Activated T-helper 2 cell treated with anti-CD3 and anti-CD28 coated beads, Interferon-gamma antibody, Interleukin-2, Interleukin-4, amounts not matched to agents 10 μg/mL and 5 μg/mL and 100 μg/mL, durations not matched to agents 14 hours and 24 hours and 36 hours (primary cell): ENCODE measurements at places on chromosomes 16 and 17. TPM values are rescaled to one million over a fixed set of nuclear protein-coding genes. Genes with fewer than 3 reads are reported as not detected.

- no peak for DNase-seq
These were observed 33.3 kb upstream of the RGS9 start for GRCh38 chr17:65103896-65104295.

- DNase-seq: no peak
These were observed 675.3 kb downstream of the MAF start for GRCh38 chr16:78925083-78925767.

DNA sequence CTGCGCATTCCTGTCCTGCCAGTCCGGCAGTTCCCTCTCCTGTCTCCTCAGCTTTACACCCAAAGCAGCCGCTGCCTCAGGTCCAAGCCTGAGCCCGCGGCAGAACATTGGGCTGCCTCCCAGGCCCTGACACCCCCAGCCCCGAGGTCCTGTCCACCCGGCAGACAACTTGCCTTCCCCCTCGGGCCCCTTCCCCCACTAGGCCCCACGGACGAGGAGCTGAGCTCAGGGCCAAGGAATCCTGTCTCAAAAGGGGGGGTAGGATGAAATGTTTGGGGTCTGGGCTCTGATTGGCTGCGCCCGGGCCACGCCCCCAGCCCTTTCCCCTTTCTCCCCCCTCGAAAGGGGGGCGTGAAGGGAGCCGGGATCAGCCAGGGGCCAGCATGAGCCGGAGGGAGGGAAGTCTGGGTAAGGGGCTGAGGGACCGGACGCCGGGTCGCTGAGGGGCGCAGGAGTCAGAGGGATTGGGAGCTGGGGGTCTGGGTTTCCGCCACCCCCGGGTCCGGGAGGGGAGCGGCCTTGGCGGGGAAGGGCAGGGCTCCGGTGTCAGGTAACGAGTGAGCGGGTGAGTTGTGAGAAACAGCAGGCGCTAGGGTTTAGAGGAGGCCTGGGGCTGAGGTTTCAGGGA is at the start of gene CTF1:
TSS of gene CTF1 (plus strand) at position 354 of the 628 bp plus-strand sequence. CDS start at position 384, 30 bp downstream.
- no peak for DNase-seq

DNA sequence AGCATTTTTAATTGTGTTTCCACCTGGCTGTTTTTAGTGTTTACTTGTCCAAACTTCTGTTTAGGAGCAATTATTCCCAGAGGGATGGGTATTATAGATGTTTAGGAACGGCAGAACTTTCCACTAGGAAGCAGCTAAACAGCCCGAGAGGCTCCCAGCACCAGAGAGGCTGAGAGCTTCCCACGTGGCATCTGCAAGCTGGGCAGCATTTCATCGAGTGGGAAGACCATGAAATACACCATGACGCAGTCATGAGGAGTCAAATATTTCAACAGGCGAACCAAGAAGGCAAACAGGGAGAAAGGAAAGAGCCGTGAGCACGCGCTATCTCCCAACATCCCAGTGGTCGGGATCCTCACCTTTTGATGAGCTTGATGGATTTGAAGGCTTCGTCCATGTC is 24.1 kb downstream of the TMEM204 start:
- DNase-seq: no peak

DNA sequence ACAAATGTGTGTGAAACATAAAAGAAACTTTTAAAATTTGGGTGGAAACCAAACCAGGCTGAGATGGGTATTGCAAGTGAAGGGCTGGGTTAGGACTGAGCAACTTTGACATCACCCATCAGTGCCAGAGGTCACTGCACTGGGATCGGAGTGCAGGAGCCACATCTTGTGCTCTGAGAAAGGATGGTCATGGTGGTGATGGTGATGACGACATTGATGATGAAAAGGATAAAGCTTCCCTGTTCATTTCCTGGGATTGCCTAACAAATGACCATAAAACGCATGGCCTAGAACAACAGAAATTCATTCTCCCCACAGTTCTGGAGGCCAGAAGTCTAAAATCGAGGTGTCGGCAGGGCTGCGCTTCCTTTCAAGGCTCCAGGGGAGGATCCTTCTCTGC is 324.0 kb downstream of the MAF start:
- DNase-seq: no peak

DNA sequence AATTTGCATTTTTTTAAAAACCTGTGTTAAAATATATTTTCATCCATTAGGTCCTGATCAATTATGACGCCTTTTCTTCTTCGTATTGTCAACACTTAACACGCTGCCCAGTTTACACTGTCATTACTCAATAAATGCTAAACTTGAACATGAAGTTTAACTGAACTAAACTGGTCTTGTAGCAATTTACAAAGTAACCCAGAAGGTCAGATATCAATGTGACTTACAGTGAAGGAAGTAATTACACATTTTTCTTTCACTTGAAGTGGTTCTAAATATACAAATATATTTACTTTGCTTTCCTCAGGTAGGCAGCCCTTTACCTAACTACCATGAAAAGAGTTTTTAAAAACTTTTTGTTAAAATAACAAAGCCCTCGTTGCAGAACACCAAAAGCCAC is 256.5 kb upstream of the AXIN2 start:
- no peak for DNase-seq

DNA sequence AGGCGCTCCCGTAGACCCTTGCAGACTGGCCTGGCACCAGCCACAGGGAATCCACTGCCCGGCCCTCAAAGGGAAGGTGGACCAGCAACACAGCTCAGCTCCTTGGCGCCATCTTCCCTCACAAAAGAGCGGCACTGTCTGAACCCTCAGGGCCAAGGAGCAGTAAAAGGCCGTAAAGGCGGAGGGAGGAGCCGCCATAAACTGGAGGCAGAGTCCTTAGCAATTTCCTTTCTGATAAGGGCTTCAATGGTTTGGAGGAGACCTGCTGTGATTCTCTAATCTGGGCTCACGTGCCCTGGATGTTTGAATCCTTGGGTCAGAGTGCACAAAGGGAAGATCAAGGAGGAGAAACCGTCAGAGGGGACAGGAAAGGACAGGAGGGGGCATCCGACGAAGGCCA is 15.5 kb upstream of the AXIN2 start:
- no peak for DNase-seq

DNA sequence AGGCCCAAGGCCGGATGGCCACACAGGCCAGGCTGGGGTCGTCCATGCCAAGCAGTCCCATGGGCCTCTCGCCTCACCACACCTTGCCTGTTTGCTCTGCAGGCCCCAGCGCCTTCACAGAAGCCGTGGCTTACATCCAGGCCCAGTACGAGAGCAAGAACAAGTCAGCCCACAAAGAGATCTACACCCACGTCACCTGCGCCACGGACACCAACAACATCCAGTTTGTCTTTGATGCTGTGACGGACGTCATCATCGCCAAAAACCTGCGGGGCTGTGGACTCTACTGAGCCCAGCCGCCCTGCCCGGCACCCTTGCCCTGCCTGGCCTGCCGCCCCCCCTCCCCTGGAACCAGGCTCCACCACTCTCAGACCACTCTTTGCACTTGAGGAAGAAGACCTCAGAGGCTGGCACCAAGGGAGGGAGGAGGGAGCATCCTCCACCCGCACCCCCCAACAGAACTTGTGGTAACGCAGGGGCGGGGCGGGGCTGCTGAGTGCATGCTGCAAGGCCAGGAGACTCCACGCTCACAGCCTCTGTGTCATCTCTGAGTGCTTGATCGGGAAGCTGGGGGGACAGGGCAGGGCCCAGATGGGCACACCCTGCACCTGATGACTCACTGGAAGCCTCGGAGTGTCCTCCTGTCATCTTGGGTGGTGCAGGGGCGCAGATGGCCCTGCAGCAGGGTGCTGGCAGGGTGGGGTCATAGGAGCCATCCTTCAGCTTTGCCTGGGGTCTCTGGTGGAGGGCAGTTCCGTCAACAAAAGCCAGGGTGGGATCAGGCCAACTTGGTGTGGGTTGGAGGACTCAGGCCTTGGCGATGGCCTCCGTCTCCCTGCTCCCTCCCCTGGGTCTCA is 81.5 kb downstream of the AMFR start:
- DNase-seq: no peak

The OTOA gene
- total RNA-seq: 0.07 TPM in 1 of 2 replicates, not detected in the other

- DNase-seq: no peak
These were observed 630 bp upstream of the HOXB2 start for GRCh38 chr17:48545539-48545938.

- DNase-seq: no peak
These were observed 62.4 kb downstream of the VMP1 start for GRCh38 chr17:59769887-59770286.

The NACA2 gene
- total RNA-seq: not detected in 2 replicates

GRCh38 chr17:11121341-11121985 is 119.5 kb upstream of the SHISA6 start:
- no peak for DNase-seq

GRCh38 chr16:2596747-2597559 is 59.1 kb downstream of the PDPK1 start:
- no peak for DNase-seq

The REXO5 gene
- total RNA-seq: 11.4 and 11.8 TPM in 2 replicates

DNA sequence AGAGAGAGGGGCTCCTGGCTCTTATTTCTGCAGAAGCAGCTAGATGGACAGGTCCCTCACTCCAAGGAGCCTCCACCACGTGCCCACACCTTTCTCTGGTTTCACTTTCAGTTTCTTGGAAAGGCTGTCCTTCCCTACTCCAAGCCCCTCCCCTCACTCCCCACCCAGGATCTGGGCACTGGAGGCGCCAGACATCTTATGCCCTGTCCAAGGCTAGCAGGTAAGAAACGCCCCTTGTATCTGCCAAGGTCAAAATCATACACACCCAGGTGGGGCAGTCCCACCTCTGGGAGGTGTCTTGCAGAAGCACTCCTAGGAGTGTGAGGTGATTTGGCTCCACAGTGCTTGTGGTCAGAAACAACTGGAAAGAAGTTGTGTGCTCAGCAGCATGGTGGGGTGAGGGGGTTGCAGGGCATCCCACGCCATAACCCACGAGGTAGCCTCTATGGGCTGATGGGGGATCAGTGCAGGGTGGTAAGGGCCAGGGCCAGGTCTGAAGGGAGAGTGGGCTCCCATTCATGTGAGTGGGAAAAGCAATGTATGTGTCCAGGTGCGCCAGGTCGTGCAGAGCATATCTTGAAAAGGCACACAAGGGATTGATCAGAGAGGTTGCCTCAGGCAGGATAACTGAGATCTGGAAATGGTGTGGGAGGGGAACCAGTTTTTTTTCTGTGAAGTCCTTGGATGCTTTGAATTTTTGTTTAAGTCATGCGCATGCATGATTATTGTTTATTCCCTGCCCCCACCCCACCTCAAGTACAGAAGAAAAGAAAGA is 31.8 kb upstream of the PRM1 start:
- DNase-seq: peak; percentile 38

DNA sequence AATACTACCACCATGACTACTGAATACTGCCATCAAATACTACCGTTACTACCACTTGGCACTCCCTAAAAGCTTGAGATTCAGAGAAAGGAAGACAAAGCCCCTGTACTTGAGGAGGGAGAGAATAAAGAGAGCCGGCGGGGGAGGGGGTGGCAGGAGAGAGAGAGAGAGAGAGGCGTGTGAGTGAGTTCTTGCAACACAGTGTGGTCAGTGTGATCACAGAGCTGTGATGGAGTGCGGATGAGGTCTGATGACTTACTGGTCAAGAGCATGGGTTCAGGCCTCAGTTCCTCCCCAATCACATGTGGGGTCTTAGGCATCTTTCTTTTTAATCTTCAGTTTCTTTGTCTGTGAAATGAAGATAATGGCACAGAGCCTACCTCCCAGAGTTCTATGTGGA is 19.2 kb downstream of the PRKCB start:
- no peak for DNase-seq

DNA sequence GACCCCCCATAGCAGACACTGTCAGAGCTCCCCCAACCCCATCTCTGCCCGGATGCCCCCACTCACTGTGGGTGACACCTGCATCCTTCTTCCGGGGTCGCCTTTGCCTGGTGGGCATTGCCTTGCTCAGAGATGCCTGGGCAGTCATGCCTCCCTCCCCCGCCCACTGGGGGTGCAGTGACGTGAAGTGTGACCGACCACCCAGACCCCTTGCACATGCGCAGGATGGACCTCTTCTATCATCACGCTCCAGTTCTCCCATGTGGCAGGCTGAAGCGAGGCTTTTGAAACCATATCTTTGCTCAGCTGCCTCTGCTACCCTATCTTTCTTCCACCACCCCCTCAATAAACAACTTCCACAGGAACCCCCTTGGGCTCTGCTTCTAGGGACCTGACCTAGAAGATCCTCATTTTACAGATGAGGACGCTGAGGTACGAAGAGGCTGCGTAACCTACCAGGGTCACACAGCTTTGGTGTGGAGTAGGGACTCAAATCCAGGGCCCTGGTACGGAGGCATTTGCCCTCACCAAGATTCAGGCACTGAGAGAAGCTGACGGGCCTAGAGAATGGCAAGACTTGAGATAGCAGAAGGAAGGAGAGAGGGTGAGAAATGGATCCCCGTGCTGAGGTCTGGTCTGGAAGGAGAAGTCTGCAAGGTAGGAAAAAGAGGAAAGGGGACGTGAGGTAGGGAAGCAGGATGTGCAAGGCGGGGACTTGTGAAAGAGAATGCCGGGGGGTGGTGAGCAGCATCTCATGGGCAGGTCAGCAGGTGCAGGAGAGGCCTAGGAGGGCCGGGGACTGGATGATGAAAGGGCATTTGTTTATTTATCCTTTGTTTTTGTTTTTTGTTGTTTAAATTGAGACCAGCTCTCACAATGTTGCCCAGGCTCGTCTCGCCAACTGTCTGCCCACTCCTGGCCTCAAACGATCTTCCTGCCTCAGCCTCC is 14.4 kb downstream of the NLRC5 start:
- no peak for DNase-seq

DNA sequence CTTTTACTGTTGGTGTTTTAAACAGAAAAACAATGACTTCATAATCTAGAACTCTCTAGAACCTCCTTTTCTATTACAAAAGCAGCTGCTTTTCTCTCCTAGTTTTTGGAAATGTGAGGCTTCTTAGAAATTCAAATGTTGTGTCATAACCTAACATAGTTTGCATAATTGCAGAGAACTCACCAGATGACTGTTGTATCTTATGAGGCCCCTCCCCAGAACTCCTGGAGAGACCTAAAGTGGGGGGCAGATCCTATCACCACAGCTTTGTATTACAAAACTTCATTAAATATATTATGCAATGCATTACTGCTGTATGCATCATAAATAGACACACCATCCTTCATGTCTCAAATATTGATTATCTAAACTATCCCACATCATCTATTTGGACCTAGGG is 538.7 kb upstream of the HSBP1 start:
- no peak for DNase-seq

The SLFN13 gene
- total RNA-seq: 41.9 and 42.6 TPM in 2 replicates

GRCh38 chr17:77508047-77508715 is 367.4 kb downstream of the SEC14L1 start:
- DNase-seq: no peak

The TPSD1 gene
- not detected in 2 replicates for total RNA-seq
